ENCODE measurements at places on chromosomes 1 and 21.

- no peak for DNase-seq
Observed at GRCh38 chr1:7335224-7335879, 435.7 kb upstream of the VAMP3 start.

DNA sequence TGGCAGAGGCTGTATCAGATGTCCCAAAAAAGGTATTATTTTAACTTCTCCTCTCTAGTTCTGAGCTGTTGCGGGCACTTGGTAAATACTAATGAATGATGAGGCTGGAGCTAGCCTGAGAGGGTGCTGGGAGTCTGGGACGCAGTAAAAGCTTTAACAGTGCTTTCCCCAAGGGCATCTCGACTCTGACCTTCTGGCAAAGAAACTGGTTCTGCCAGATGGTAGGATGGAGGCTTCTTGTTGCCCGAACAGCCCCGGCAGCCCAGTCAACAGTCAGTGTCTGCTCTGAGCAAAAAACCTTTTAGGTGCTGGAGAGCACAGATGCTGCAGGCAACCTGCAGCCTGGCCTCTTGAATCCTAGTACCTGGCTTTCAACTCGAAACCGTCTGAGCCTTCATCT lies 2.5 kb upstream of the PNRC2 start:
- DNase-seq, result peak; percentile 64

DNA sequence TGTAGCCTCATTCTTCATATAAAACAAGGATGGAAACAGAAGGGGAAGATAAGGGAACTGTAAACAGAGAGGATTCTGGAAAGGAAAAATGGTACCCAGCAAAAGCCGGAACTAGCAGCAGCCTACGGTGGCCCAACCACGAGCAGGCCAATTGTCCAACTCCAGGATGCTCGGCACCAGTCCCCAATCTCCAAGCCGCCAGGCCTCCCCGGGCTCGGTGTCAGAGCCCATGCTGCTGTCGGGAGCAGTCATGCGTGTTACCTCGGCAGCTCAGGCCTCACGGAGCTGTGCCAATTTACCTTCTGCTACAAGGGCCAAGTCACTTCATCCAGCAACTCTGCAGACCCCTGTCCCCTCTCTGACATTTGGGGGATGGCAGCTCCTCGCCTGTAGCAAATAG lies 130.8 kb downstream of the ZBTB18 start:
- no peak for DNase-seq

GRCh38 chr1:53461323-53462044 lies 2.3 kb downstream of the DMRTB1 start:
- DNase-seq, result no peak

DNA sequence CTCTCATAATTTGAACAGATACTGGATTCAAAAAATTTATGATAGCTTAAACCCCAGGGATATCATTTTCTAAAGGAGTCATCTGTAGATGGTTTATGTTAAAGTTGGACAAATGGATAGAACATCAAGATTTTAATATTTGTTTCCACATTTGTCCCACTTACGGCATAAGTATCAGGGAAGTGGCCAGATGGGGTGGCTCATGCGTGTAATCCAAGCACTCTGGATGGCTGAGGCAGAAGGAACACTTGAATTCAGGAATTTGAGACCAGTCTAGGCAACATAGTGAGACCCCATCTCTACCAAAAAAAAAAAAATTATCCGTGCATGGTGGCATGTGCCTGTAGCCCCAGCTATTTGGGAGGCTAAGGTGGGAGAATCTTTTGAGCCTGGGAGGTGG lies 229.1 kb downstream of the GPR52 start:
- no peak for DNase-seq

- DNase-seq, result no peak
Observed at GRCh38 chr1:158112994-158113758, 67.5 kb upstream of the CD1D start.

DNA sequence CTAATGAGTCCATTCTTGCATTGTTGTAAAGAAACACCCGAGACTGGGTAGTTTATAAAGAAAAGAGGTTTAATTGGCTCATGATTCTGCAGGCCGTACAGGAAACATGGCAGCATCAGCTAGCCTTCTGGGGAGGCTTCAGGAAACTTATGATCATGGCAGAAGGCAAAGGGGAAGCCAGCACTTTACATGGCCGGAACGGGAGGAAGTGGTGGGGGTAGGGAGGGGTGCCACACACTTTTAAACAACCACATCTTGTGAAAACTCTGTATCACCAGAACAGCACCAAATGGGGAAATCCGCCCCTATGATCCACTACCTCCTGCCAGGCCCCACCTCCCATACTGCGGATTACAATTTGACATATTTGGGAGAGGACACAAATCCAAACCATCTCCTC lies 43.9 kb downstream of the NOS1AP start:
- no peak for DNase-seq

- DNase-seq, result no peak
Observed at GRCh38 chr1:93815366-93816110, 63.5 kb downstream of the DNTTIP2 start.

DNA sequence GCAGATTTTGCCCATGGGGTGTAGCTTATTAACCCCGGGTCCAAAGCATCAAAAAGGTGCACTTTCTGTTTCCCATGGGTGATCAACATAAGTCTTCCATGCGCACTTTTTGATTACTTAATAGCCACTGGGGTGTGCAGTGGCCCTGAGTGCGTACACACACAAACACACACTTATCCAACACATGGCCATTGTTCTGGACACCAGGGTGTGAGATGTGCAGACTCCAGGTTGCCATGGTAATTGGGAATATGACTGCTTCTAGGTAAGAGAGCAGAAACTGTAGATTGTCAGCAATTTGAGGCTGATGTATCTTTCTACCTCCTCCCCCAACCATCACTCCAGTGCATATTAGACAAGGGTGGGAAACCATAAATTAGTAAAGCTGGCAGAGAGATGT lies 68.8 kb downstream of the MAB21L3 start:
- DNase-seq, result no peak

- no peak for DNase-seq
Observed at GRCh38 chr1:228312136-228312764, 94.4 kb downstream of the TRIM11 start.

DNA sequence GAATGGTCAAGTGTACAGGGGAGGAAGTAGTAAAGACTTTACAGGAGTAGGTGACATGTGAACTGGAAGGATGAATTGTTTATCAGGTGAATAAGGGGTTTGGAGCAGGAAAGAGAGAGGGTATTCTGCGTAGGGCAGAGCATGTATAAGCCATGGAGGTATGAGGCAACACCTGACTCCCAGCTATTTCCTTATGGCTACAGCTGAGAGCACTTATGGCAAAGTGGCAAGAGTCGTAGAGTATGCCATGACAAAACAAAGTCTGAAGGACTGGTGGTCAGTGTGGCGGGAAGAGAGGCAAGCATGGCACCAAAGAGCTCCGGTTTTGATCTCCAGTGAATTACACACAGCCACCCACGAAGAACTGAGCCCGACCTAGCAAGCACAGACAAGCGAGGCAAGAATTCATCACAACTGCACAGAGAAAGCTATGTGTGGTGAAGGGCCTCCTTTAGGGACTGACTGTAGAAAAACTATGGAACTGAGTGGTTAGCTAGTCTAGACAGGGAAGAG lies 9.0 kb upstream of the ELOVL1 start:
- DNase-seq, result no peak

- no peak for DNase-seq
Observed at GRCh38 chr1:215731699-215732098, 164.6 kb downstream of the KCTD3 start.

- DNase-seq, result no peak
Observed at GRCh38 chr1:171595324-171595723, 26.7 kb upstream of the MYOCOS start.

- no peak for DNase-seq
Observed at GRCh38 chr1:26533951-26534509, 4.5 kb downstream of the RPS6KA1 start.

GRCh38 chr1:26998429-26999300 lies 5.2 kb downstream of the TRNP1 start:
- no peak for DNase-seq

GRCh38 chr21:39613041-39613934 lies 548 bp downstream of the B3GALT5 start:
- DNase-seq, result no peak

DNA sequence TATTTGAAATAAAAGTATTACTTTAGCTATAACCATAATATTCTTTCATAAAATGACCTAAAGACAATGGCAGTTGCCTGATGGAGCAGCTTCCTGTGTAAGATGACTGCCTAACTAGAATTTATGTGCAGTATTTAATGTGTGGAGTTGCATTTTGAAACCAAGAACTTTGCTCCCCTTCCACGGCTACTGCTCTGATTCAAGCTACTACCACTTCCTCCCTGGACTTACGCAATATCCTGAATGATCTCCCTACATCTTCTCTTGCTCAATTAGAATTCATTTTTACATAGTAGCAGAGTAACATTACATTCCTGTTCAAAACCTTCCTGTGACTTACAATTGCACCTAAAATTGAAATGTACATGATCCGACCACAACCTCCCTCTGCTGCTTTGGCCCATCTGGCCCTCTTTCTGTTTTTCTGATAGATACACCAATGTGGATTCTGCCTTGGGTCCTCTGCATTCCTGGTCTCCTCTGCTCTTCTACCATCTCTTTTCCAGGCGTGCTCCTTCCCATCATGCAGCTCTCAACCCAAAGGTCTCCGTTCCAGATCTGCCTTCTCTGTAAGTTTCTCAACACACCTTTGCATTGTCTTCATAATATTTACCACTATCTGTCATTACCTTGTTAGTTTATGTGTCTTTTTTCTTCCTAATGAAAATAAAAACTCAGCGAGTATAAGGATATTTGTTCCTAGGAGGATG lies 47.4 kb upstream of the USP25 start:
- DNase-seq, result no peak

GRCh38 chr1:9573723-9574122 lies 15.0 kb upstream of the TMEM201 start:
- DNase-seq, result no peak

DNA sequence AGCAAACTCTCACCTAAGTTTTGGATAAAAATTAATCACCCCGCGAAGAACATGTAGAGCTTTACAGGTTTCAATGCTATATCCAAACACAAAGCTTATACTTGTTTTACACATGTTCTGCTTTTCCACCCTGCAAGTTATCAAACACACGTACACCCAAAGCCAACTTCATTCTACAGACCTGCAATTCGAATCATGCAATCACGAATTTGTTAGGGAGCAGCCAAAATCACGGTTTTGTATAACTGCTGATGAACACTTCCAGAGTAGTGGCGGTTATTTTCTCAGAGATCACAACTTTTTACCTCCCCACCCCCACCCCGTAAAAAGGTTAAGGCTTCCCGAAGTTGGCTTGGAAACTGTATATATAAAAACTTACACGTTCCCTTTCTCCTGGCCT lies 1.4 kb downstream of the HMGN1 start:
- DNase-seq, result no peak

- no peak for DNase-seq
Observed at GRCh38 chr1:46303872-46304326, 401 bp downstream of the UQCRH start.

DNA sequence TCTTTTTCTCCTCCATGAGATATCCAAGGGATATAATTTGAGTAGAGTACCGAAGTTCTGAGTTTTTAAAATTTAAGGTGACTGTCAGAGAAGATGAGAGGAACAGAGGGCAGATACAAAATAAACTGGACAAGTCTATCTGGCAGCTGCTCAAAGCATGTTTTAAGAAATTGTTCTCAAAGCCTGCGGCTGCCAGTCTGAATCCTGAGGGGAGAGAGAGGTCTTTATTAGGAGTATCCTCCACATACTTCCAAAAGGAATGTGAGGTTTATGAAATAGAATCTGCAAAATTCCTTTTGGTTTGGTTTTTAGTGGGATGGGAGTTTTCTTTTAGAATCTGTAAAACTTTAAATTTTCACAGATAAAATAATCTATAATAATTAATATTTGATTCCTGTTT lies 41.3 kb downstream of the TTC13 start:
- no peak for DNase-seq

GRCh38 chr1:203769505-203770343 lies 4.7 kb downstream of the LAX1 start:
- DNase-seq, result peak; percentile 75

DNA sequence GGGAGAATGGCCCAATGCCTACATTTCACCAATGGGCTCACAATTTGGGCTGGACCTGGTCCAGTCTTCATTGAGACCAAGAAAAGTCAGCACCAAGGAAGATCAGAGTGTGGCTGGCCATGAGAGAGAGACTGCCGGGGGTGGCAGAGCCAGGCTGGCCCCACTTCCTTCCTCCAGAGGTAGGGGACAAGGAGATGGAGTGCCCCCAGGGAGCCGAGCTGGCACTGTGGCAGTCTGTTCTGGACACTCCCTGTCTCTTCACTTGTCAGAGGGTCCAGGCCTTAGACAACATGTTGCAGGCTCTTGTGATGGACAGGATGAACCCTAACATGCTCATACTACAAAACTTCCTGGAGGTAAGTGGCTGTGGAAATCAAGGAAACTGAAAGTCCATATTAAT lies 27.7 kb downstream of the INAVA start:
- no peak for DNase-seq

DNA sequence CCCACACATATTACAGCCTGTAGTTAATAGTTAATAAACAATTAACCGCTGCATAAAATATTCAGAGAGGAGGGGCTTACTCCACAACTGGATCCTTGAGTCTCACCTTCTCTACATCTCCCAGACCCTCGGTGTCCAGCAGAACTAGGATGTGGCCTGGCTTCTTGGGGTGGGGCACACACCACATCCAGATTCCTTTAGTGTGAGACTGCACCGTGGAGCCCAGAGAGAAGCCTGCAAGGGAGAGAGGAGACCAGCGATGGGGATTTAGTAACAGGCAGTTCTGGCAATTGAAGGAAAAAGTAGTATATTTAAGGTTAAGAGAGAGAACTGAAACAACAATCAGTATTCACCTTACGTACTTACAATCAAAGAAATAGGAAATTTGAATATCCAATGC lies 4.9 kb downstream of the GBP1 start:
- no peak for DNase-seq

GRCh38 chr1:213622365-213623063 lies 365.3 kb upstream of the PROX1 start:
- no peak for DNase-seq

DNA sequence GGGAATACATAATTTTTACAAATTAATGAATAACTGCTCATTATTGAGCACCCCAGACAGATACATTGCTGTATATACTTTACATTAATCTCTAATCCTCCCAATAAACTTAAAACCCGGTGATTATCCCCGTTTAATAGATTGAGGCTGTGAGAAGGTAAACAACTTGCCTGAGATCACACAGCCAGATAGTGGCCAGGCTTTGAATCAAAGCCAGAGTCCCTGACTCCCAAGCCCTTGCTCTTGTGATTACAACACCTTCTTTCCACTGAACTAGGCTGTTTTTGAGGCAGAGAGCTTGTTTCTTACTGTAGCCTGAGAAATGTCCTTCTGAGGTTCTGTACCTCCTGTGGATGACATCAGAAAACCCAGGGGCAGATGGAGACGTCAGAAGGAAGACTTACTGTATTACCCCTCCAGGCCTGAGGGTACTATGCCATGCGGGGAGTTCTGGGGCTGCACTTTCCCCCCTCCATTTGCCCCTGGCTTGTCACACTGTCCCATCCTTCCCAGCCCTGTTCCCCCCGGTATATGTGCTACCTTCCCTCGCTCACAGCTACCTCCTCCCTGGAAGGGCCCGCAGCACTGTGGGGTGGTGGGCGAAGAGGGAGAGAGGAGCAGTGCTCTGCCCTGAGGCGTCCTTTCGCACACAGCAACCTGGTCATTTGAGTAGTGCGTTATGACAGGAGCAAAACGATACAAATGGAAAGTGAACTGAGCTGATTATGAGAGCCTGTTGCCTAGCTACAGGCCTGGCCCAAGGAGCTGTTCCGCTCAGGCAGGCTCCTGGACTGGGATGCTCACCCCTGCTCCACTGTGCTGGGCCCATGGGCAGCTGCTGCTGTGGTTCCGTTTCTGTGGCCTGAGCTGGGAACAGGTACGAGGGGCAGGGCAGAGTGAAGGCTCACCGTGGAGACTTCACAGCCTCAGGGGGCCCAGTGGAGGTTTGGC lies 4.6 kb downstream of the KCNC4 start:
- DNase-seq, result no peak

Measured in DMS153 (cell line).